ENCODE measurements at places on chromosomes 11 and 22. TPM values are rescaled to one million over a fixed set of nuclear protein-coding genes. Genes with fewer than 3 reads are reported as not detected.

The INSC gene
- 0.08 TPM for total RNA-seq

The TMEM135 gene
- total RNA-seq = 23.2 TPM

The TBX10 gene
- total RNA-seq = not detected

The POU2AF2 gene
- not detected for total RNA-seq

The NCAM1 gene
- 0.30 TPM for total RNA-seq

The RIMBP3C gene
- total RNA-seq = 0.15 TPM

The MRGPRX3 gene
- not detected for total RNA-seq

The OR52A1 gene
- total RNA-seq = not detected

The OMP gene
- total RNA-seq = 0.38 TPM

The CLMP gene
- total RNA-seq = 47.2 TPM

The IFITM2 gene
- total RNA-seq = 63.3 TPM

The OR5D13 gene
- not detected for total RNA-seq

The C22orf31 gene
- not detected for total RNA-seq

The KCNJ1 gene
- not detected for total RNA-seq

The C11orf97 gene
- total RNA-seq = not detected

The TREH gene
- total RNA-seq = 0.08 TPM

The PPME1 gene
- 35.9 TPM for total RNA-seq

The CLCF1 gene
- 3.9 TPM for total RNA-seq

The MYEOV gene
- total RNA-seq = not detected

The HORMAD2 gene
- total RNA-seq = not detected

The GVQW3 gene
- total RNA-seq = 1.4 TPM
